BJ (cell line): ENCODE measurements at places on chromosomes 6 and 20.

GRCh38 chr20:9270831-9271230 is 201.9 kb downstream of the PLCB4 start:
- DNase-seq, result peak; percentile 62

DNA sequence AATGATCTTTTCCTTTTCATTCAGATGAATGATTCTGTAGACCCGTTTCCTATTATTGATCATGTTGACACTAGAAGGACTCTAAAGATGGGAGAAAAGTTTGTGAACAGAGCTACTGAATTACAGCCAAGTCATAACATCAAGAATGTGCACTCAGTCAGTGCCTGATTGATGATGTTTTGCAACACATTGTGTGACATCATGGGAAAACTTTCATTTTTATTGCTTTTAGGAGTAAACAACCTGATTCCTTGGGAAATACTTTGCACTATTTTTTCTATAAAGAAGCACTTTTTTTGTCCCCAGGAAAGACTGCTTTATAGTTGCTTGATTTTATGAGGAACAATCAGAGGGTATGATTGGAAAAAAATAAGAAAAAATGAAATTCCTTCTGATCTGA is 383.8 kb upstream of the JAG1 start:
- no peak for DNase-seq

GRCh38 chr6:148776321-148777308 is 29.8 kb downstream of the UST start:
- peak; percentile 58 for DNase-seq

DNA sequence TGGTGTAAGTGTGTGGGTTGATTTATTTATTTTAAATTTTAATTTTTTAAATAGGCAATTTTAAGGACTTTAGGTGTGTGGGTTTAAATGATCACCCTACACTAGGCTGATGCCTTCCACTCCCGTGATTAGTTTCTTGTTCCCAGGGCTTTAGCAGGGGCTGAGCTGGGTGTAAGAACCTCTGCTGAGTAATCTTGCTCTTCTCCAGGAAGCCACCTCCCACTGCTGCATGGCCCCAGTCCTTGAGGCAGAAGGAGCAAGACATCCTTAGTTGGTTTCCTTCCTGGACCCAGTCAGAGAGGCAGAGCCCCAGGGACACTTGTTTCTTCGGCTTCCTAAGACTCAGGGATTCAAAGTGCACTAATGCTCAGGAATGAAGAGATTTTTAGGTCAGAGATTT is 19.8 kb upstream of the CDC5L start:
- DNase-seq, result no peak

GRCh38 chr6:87342829-87343228 is 1.8 kb upstream of the C6orf163 start:
- DNase-seq, result no peak

GRCh38 chr6:57324538-57324937 is 7.1 kb downstream of the PRIM2 start:
- DNase-seq, result no peak

DNA sequence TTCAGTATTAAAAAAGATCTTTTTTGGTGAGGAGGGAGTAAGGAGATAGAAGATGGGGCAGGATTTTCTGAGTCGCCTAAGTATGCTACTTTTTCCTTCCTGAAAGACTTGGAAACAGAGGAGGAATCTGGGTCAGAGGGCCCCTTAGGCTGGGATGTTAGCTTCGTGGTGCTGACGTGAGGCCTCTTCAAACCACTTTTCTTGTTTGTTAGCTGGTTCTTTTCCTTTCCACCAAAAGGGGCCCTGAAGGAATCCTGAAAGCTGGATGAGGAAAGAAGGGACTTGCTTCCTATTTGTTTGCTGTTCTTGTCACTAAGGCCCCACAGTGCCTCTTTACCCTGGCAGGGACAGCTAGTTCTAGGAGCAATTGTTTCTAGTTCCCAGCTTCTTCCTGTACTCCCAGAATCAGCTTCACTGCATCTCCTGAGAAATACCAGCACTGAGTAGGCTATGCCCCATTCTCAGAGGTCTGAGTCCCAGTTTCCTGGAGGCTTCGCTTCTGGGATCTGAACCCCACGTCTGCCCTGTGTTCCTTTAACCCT is 2.2 kb upstream of the IL20RA start:
- DNase-seq, result no peak

DNA sequence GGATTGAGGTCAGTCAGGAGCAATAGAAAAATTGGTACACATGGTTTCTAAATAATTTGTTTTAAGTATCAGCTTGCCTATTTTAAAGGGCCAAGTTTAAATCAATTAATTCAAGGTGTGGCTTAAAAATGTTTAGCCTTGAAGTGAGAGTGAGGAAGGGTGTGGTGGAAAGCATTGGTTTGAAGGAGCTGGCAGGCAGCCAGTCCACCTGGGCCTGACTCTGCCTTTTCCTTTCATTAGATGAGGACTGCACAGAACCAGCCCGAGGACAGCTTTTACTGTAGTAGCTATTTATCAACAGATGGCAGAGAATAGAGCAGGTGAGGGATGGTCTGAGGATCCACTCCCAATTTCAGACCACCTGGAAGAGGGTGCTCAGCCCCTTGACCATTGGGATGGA is 42.4 kb downstream of the DHX35 start:
- DNase-seq, result no peak

- peak; percentile 87 for DNase-seq
These were observed 23.9 kb upstream of the NAA20 start for GRCh38 chr20:19992996-19993908.

GRCh38 chr6:46510651-46511050 is 19.4 kb upstream of the RCAN2 start:
- peak; percentile 53 for DNase-seq

DNA sequence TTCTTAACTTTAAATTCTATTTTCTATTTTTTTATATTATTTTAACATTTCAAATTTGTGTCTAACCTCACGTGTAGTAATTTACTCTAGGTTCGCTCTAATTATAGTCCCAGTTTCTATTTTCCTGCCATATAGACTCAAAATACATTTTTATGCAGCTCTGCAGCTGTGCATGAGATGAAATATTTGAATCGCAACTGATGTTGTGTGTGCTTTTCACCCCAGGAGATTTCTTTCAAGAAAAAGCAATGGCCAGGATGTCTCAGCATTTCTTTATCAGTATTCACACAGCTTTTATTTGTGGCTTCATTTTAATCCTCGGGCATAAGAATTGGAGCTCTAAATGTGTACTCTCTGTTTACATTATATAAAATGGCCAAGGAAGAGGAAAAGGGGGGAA is 157.6 kb downstream of the HDGFL1 start:
- no peak for DNase-seq

- no peak for DNase-seq
These were observed 205.1 kb downstream of the ZDHHC14 start for GRCh38 chr6:157586088-157586414.

- DNase-seq, result peak; percentile 71
These were observed 115.2 kb downstream of the MRPL14 start for GRCh38 chr6:44012078-44012493.

DNA sequence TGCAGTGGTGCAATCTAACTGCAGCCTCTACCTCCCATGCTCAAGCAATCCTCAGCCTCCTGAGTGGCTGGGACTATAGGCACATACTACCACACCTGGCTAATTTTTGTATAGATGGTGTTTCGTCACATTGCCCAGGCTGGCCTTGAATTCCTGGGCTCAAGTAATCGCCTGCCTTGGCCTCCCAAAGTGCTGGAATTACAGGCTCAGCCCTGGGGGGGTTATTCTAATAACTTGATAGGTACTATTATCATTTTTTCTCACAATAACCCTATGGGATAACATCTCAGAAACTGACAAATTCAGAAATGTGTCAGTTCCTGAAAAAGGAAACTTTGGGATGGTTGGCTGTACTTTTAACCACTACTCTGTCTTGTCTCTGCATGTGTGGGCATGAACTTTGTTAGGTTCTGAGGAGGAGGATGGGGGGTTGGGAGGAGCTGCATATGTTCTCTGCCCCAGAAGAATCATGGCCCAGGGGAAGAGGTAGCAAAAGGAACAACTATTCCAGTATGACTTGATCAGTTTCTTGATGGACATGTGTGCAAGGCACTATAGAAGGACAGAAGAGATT is 169.9 kb downstream of the CARMIL1 start:
- DNase-seq, result no peak
